Naive thymus-derived CD4-positive, alpha-beta T cell (primary cell): ENCODE measurements at places on chromosomes 1 and 21. TPM values are rescaled to one million over a fixed set of nuclear protein-coding genes. Genes with fewer than 3 reads are reported as not detected.
A peak's percentile ranks its signal among the peaks of the same experiment; 100 is the strongest.

WDR64 gene
- total RNA-seq = 0.49 TPM

FAM131C gene
- not detected for total RNA-seq

SIK1 gene
- 1.5 TPM for total RNA-seq

RIMKLA gene
- total RNA-seq = 3.1 and 3.4 TPM in 2 replicates

RHOU gene
- 4.7 TPM for total RNA-seq

TFF3 gene
- total RNA-seq = not detected

EIF4G3 gene
- total RNA-seq = 45.0 and 48.1 TPM in 2 replicates

FBLIM1 gene
- total RNA-seq = not detected

SPRR5 gene
- total RNA-seq = not detected

DNA sequence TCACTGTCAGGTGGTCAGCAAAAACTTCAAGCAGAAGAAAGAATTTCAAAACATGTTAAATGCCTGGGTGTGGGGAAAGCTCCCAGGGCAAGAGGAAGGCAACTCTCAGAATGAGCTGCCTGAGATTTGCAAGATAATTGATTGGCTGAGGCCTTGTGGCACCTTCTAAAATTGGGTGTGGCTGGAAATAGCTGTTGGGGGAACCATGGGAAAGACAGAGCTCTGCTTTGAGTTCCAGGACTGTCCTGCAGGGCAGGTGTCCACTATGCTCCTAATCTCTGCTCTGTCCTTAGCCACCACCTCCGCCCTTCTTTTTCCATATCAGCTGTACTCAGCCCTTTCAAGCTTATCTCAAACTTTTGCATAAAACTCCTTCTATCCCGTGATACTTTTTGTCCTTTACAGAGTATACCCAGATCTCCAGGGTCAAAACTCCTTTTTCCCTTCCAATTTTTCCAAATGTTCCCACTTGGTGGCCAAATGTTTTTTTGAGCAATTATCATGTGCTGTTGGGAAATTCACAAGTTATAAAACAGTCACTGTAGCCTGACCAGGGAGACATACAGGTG lies 23.8 kb upstream of the PPP2R5A start:
- H3K4me1 ChIP-seq = peaks cover 10% of the 10 kb centered on the region
- no peak overlapping the region for H3K27ac ChIP-seq
- no peak for DNase-seq
- no peaks in the 10 kb centered on the region for H3K36me3 ChIP-seq
- H3K4me3 ChIP-seq = no peak overlapping the region

DNA sequence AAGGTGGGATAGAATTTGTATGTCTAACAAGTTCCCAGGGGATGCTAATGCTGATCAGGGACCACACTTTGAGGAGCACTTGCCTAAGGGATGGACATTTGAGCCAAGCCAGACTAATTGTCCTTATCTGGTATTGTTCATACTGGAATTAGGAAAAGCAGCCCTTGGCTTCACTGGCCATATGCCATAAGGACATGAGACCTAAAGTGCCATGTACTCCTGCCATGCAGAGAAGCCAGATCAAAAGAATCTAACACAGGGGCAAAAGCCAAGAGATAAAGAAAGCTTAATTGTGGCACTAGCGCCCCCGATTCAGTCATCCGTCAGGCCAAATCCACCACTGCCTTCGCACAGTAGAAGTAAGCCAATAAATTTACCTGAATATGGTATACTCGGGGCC lies 45.7 kb downstream of the RNF11 start:
- no peaks in the 10 kb centered on the region for H3K27me3 ChIP-seq
- no peak for DNase-seq
- H3K27ac ChIP-seq = no peak overlapping the region
- H3K4me3 ChIP-seq = no peak overlapping the region
- no peaks in the 10 kb centered on the region for H3K36me3 ChIP-seq

- H3K27me3 ChIP-seq = no peaks in the 10 kb centered on the region
- DNase-seq = no peak
- no peak overlapping the region for H3K27ac ChIP-seq
- H3K4me1 ChIP-seq = no peaks in the 10 kb centered on the region
- H3K4me3 ChIP-seq = no peak overlapping the region
- H3K36me3 ChIP-seq = peaks cover 25% of the 10 kb centered on the region
Measured at GRCh38 chr1:2080140-2080539, 29.9 kb downstream of the PRKCZ start.

DNA sequence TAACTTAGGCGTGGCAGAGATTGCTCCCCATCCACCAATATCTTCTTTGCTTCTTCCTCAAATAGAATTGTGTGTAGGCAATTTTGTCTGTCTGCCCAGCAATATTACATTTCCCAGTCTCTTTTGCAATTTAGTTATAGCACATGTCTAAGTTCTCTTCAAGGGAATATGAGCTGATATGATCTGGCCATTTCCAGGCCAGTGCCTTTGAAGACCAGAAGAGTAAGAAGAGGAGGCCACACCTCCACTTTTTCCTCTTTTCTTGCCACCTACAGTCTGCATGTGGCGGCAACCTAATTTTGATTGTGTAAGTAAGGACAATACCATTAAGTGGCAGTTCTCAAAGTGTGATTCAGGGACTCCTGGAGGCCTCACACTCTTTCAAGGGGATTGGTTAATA lies 6.3 kb upstream of the RSBN1 start:
- H3K27ac ChIP-seq = no peak overlapping the region
- DNase-seq = no peak
- H3K4me1 ChIP-seq = no peaks in the 10 kb centered on the region
- H3K36me3 ChIP-seq = peaks cover 12% of the 10 kb centered on the region
- H3K27me3 ChIP-seq = no peaks in the 10 kb centered on the region

GRCh38 chr1:230804396-230804795 lies 57.2 kb downstream of the CAPN9 start:
- no peak for DNase-seq
- H3K27ac ChIP-seq = no peak overlapping the region
- H3K36me3 ChIP-seq = no peaks in the 10 kb centered on the region
- H3K4me1 ChIP-seq = no peaks in the 10 kb centered on the region

DNA sequence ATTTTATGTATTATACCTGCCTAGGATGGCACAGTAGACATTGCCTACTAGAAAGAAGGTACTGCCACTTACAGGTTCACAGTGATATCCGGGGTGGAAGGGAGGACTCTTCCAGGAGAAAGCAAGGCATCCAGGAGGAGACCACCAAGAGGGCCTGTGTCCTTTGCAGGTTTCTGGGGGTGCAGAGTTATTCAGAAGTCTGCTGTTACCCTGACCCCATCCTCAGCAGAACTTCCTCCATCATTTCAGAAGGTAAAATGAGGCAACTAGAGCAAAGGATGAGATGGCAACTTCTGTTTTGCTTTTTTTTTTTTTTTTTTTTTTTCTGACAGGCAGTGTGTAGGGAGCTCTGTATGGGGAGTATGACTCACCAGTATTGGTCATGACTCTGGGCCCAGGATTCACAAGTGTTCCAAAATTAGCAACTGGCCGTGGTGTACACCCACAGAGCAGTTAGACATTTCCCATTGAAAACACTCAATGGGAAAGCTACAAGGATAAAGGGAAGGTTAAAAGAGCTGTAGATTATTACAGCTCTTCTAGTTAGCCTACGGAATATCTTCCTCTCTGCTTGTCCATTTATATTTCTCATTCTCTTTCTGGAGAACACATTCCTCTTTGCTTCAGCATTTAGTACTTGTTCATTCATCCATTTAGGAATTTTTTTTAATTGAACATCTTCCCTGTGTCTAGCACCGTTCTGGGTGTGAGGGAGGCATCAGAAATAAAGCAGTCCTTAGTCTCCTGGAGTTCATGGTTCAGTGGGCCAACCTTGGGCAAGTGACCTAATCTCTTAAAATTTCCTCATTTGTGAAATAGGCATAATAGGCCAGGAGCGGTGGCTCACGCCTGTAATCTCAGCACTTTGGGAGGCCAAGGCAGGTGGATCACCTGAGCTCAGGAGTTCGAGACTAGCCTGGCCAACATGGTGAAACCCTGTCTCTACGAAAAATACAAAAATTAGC lies 50.5 kb upstream of the PPP2R5A start:
- peaks cover 8% of the 10 kb centered on the region for H3K4me1 ChIP-seq
- H3K36me3 ChIP-seq = no peaks in the 10 kb centered on the region
- H3K4me3 ChIP-seq = no peak overlapping the region
- no peak for DNase-seq

- H3K36me3 ChIP-seq = no peaks in the 10 kb centered on the region
- peaks cover 16% of the 10 kb centered on the region for H3K4me1 ChIP-seq
- H3K4me3 ChIP-seq = no peak overlapping the region
Measured at GRCh38 chr1:160208557-160209320, 3.6 kb downstream of the PEA15 start.

- H3K36me3 ChIP-seq = no peaks in the 10 kb centered on the region
- H3K4me1 ChIP-seq = peaks cover 16% of the 10 kb centered on the region
- no peak for DNase-seq
- no peak overlapping the region for H3K4me3 ChIP-seq
Measured at GRCh38 chr1:11653101-11653860, 948 bp downstream of the FBXO2 start.

DNA sequence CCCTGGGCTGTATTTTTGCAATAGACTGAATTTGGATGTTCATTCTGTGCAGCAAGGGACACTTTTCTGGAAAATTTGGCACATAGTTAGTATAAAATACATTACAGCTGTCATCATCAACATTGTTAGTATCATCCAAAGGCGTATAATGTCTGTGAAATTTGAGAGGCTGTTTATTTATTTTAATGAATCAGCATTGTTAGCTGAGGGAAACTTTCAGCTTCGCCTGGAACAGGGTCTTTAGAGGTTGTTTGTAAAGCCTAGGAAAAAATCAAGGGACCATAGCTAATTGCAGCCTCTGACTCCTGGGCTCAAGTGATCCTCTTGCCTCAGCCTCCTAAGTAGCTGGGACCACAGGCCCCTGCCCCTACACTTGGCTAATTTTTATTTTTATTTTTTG lies 106.8 kb upstream of the USP24 start:
- no peak overlapping the region for H3K27ac ChIP-seq
- no peaks in the 10 kb centered on the region for H3K4me1 ChIP-seq
- DNase-seq = no peak
- H3K36me3 ChIP-seq = no peaks in the 10 kb centered on the region
- no peak overlapping the region for H3K4me3 ChIP-seq
- no peaks in the 10 kb centered on the region for H3K27me3 ChIP-seq

DNA sequence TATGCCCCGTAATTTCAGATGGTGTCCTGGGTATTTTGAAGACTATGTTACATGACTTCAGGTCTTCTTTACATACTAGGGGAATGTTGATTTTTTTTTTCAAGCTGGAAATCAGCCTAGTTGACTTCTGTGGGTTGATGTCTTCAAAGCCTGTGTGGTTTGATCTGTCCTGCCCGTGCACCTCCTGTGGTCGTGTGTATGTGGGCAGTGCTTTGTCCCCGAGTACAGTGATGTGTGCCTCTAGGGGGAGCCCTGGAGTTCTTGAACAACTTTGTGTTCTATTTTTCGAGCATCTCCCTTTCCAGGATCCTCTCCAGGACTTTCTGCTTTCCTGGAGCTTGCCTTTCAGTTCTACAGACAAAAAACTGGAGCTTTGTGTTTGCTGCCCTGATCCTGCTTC lies 28.9 kb downstream of the OBSCN start:
- H3K36me3 ChIP-seq = peaks cover 8% of the 10 kb centered on the region
- no peak for DNase-seq
- H3K4me3 ChIP-seq = no peak overlapping the region
- H3K27ac ChIP-seq = no peak overlapping the region

- no peak for DNase-seq
- H3K27ac ChIP-seq = peak overlapping the region; percentile 25
- H3K36me3 ChIP-seq = no peaks in the 10 kb centered on the region
- no peak overlapping the region for H3K4me3 ChIP-seq
- H3K4me1 ChIP-seq = peaks cover 37% of the 10 kb centered on the region
Measured at GRCh38 chr21:41923631-41924367, 30.0 kb downstream of the C2CD2 start.

DNA sequence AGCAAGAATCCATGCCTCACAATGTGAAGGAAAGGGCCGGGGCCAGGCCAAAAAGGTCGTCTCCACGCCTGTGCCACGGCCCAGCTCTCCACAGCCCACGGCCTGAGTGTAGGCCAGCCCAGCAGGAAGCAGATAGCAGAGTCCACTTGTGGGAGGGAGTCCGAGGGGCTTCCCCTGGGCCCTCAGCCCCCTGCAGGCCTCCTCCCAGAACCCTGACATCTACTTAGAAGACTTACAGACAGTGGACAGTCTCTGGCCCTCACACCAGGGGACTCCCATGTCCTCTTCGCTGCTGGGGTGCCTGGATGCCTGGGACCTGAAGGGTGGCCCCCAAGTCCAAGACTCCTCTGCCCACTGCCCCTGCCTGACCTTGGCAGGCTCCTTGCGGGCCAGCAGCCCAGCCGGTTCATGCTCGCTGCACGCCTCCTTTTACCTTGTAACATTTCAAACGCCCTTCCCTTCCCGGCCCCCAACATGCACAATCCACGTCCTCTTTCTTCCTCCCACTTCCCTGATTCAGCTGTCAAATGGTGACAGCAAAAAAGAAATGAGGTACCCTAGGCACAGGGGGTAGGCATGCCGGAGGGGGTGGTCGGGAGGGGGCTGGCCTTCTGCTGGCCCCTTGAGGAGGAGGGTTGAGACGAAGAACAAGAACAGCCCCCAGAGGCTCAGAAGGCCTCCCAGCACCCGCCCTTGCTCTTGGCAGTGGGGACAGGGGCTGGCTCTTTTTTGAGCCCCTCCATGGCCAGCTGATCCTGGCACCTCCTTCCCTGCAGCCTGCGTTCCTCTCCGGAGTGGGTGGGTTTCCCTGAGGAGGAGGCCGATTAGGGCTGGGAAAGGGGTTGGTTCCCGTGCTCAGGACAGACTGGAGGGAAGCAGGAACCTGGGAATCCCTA lies 997 bp upstream of the PTPN7 start:
- H3K27me3 ChIP-seq = no peaks in the 10 kb centered on the region
- H3K27ac ChIP-seq = peak overlapping the region; percentile 90
- peaks cover 82% of the 10 kb centered on the region for H3K4me1 ChIP-seq
- no peak for DNase-seq
- no peaks in the 10 kb centered on the region for H3K36me3 ChIP-seq
